Cerebellar nuclear complex (tissue), 1 donor: ENCODE measurements at places on chromosomes 12 and 14.

DNA sequence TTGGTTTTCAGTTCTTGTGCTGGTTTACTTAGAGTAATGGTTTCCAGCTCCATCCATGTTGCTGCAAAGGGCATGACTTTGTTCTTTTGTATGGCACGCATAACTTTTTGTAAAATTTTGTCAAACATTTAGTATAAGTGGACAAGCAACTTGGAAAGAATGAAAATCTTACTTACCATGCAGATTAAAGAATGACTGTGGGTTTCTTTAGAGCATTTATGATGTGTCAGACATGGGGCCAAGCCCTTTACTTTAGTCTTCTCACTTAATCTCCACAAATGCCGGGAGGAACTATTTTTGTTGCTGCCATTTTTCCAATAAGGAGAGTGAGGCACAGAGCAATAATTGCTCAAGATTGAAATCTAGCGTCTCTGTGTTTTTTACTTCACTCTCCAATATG, 652.5 kb upstream of the TBX3 start:
- no peak for DNase-seq

GRCh38 chr14:20799892-20800544, 2.6 kb downstream of the RNASE1 start:
- DNase-seq = no peak

- no peak for DNase-seq
These were observed 5.7 kb upstream of the NOS1 start for GRCh38 chr12:117367006-117367638.

DNA sequence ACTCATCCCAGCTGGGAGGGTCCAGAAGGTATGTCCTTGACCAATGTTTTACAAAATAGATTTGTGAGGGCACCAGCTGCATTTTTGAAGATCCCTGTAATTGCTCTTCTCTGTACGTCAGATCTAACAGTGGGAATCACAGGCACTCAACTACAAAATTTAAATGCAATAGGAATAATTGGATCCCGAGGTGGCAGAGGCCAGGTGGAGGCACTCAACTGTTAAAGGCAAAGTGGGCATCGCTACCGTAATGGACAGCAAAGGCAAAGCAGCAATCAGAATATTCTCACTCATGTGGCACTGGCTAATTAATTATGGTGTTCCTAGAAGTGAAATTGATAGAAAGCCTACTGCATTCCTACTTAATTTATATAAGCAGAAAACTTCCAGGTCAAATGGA, 27.9 kb upstream of the PSMC1 start:
- DNase-seq = no peak

DNA sequence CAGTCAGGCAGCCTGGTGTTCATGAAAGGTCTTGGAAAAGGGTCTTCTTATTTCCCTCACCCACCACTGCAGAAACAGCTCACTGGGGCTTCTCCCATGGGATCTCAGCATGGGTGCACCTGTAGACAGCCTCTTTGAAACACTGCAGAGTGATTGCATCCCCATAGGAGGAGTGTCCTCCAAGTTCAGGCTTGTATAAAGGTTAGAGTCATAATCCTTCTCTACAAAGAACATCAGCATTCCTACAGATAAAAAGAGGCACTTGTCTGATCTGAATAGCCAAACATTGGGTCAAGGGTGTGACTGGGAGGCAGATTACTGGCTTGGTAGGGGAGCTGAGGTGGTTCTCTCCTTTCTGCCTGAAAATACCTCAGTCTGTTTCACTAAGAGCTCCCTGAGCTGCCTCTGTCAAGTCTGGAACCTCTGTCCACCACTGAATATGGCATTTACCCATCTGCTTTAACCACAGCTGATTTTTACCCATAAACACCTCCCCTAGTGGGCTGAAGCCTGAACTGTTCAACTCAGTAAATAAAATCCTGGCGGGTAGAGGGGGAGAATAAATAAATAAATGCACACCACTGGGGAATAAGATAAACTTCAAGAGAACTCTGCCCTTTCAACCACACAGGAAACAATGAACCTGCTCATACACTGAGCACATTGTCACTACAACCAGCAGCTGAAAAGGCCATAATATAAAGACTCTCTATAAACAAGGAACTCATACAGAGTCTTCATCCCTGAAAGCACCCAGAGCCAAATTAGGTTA, 120.7 kb upstream of the SCAF11 start:
- no peak for DNase-seq

DNA sequence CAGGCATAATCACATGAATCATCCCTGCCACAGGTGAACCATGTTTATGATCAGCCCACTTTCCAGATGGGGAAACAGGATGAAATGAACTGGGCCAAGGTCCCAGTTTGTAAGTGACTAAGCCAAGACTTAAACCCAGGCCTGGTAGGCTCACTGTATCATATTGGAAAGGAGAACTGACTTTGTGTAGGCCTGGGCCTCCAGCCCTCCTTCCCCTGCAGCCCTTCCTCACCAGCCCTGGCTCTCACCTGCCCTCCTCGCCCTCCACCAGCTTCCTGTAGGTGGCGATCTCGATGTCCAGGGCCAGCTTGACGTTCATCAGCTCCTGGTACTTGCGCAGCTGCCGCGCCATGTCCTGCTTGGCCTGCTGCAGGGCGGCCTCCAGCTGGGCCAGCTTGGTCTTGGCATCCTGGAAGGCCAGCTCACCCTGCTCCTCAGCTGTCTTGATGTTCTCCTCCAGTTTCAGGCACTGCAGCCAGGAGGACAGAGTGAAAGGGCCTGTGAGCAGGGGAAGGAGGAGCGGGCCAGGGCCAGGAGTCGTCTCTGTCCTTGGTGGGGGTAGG, 19.8 kb downstream of the KRT80 start:
- DNase-seq = no peak

DNA sequence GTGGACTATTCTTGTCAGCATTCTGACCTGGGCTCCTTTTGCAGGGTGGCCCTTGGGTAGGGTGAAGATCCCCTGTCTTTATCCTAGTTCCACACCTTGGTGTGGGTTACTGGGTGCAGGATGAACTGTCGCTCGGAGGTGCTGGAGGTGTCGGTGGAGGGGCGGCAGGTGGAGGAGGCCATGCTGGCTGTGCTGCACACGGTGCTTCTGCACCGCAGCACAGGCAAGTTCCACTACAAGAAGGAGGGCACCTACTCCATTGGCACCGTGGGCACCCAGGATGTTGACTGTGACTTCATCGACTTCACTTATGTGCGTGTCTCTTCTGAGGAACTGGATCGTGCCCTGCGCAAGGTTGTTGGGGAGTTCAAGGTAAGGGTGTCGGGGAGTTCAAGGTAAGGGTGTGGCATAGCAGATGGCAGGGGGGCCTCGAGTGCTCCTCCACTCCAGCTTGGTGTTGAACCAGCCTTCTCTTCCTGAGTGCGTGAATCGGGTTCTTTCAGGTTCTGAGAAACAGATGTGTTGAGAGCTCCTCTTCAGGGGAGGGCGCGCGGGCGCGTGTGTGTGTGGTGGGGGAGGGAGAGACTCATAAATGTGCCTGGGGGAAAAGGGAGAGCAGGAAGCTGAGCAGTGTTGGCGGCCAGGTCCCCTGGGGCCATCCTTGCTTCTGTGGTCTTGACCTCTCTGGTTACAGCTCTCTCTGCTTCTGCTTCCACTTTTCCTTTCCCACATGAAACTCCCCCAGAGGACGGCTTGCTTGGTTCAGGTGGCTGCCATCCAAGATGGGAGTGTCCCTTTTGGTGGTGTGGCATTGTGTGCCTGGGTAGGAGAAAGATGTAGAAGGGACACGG, 4.0 kb downstream of the ATG101 start:
- DNase-seq = no peak

DNA sequence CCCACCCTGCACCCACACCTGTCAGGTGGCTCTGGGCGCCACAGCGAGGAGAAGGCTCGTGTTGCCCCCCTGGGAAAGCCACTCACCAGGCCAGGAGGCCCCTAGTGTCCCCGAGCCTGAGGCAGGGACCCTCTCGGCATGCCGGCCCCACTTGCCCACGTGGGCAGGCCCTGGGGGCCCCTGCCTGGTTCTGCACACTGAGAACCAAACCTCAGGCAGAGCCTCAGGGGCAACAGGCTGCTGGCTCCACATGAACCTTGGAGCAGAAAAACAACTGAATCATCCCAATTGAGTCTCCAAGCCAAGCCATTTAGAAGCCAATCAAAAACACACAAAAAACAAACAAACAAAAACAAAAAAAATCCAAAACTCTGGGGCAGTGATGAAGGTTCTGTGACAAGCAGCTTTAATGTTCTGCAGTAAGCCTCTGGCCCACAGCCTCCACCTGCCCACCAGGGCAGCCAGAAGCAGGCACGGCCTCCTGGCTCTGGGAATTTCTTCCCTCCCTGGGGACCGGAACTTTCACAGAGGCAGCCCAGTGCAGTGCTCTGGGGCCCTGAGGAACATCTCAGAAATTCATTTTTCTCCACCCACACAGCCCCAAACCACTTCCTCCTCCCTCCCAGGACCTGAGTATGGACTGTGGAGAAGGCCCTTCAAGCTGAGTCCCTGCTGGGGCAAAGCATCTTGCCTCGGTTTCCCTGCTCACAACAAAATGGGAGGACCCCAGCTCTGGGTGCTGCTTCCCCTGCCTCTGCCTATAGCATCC, 90.2 kb downstream of the CHGA start:
- no peak for DNase-seq

- DNase-seq = no peak
These were observed 15.1 kb upstream of the PPM1A start for GRCh38 chr14:60233891-60234290.

GRCh38 chr14:20706657-20707355, 18.2 kb downstream of the ANG start:
- no peak for DNase-seq

DNA sequence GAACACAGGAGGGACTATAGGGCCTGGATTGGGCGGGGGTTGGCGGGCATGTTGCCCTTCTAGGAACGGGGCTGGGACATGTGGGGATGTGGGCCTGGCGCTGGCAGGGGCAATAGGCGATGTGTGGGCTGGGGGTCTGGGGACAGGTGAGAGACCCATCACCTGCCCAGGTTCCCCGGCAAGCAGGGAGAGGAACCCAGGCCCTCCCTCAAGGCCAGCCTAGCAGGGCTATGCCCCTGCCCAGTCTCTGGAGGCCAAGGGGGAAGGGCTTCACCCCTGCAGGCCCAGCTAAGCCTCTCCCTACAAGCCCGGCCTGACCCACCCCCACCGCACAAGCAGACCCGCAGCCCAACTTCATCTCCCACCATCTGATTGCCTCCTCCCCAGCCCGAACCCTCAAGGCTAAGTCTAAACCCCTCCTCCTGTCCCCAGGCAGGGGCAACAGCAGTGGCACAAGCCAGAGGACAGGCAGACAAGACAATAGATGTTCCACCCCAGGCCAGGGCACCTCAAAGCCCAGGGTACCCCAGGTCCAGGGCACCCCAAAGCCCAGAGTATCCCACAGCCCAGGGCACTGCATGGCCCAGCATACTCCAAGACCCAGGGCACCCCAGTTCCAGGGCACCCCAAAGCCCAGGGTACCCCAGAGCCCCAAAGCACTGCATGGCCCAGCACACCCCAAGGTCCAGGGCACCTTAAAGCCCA, 6.5 kb downstream of the JAG2 start:
- DNase-seq = no peak

- no peak for DNase-seq
These were observed 54.5 kb downstream of the MIS18BP1 start for GRCh38 chr14:45198551-45198950.

- no peak for DNase-seq
These were observed 314.9 kb downstream of the SSPN start for GRCh38 chr12:26510354-26510674.

DNA sequence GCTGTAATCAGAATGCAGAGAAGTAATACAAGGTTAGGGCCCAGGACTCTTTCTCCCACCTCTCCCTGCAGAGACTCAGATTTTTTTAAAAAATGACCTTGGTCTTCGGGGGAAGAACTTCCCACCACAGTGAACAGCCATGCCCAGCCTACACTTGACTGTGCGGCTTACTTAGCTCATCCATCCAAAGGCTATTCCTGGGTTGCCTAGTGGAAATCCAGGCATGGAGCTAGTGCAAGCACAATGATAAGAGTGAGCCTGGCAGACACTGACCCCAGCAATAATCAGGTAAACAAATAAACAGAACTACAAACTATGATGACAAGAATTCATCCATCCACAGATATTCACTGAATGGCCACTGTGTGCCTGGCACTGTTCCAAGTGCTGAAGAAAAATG, 14.7 kb downstream of the SERPINA5 start:
- no peak for DNase-seq

DNA sequence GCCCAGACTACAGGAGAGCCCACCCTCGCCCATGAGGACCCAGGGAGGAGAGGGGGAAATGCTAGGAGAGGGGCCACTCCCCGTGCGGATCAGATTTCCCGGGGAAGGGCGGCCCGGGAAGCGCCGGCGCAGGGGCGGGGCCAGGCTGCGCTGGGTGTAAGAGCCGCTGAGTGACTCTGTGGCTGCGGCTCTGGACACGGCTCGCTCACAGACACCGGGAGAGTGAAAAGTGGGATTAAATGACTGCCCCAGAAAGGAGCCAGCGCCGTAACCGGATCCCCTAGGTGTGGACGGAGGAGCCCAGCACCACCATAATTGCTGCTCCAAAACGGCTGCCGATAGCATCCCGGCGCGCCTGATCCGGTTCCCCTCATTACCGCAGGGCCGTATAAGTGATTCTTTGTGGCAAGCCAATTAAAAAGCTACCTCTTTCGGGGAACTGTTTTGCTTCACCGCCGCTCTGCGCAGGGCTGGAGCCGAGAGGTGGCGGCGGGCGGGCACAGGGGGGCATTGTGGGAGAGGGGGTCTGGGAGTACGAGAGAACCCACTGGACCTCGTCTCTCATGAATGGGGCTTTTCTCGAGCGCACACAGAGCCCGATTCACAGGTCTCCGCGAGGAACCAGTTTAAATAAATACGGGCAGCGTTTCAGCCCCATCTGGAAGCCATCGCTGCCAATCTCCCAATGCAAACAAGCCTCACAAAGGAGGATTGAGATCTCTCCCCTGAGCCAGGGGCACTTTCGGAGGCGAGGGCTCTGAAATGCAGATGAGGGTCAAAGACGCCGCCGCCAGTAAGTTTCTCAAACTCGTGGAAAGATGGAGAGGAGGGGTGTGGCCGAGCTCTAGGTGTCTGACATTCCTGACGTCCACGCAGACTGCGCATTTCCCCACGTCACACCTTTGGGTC, 2.5 kb downstream of the COL2A1 start:
- no peak for DNase-seq

- DNase-seq = no peak
These were observed 68.2 kb downstream of the DDX51 start for GRCh38 chr12:132075714-132076553.

- no peak for DNase-seq
These were observed 9.0 kb downstream of the BMP4 start for GRCh38 chr14:53947452-53948204.

GRCh38 chr12:25957793-25958427, 572 bp upstream of the RASSF8 start:
- no peak for DNase-seq

GRCh38 chr14:25150401-25150800, 100.5 kb upstream of the STXBP6 start:
- no peak for DNase-seq

- no peak for DNase-seq
These were observed 1.8 kb downstream of the SLC8A3 start for GRCh38 chr14:70186900-70187451.

GRCh38 chr12:121668750-121669520, 519 bp downstream of the MORN3 start:
- no peak for DNase-seq

GRCh38 chr12:117671734-117672133, 297.1 kb downstream of the KSR2 start:
- no peak for DNase-seq
